ENCODE measurements at places on chromosomes 7 and 10.

- DNase-seq: no peak
Observed at GRCh38 chr10:35940141-35941041, 298.3 kb upstream of the FZD8 start.

DNA sequence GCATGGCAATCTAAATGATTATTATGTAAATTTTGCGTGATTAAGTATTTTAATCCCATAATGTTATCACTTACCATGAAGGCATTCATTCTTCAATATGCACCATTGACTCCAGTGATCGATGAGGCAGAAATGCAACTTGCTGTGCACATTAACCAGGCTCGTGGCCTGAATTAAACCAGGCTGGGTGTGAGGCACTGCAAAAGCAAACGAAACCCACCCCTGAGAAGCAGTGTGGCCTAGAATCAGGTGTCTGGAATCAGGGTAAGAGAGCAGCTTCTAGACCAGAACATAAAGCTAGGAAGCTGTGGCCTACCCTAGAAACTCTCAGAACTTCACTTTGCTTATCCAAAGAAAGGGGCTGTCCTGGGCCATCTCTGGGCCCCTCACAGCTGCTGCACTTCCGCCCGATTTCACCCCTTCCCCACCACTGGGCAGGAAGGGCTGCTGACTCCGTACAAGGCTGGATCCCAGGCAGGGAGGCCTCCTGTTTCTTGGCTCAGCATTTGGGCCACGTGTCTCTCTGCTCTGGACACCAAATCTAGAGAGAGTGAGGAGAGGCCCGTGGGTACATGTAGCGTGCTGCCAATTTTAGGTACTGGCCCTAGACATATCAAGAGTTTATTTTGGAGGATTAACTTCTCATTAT lies 4.4 kb downstream of the PTPRE start:
- no peak for DNase-seq

DNA sequence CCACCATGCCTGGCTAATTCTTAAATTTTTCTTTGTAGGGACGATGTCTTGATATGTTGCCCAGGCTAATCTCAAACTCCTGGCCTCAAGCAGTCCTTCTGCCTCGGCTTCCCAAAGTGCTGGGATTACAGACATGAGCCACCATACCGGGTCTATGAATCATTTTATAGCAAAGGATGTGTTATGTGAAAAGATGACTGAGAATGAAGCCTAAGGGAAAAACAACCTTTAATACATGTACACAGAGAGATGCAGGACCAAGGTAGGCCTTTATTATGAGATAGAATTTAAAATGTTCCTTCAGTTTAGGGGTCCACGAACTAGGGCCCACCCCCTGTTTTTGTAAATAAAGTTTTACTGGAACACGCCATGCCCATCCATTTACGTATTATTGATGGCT lies 41.0 kb downstream of the UBE2H start:
- no peak for DNase-seq

- no peak for DNase-seq
Observed at GRCh38 chr10:80996615-80997193, 459.0 kb downstream of the SH2D4B start.

Measured in iPS DF 6.9 (cell line).